DMS79 treated with DMSO at 0.1 percent for 48 hours (cell line): ENCODE measurements at places on chromosomes 5 and 9.

DNA sequence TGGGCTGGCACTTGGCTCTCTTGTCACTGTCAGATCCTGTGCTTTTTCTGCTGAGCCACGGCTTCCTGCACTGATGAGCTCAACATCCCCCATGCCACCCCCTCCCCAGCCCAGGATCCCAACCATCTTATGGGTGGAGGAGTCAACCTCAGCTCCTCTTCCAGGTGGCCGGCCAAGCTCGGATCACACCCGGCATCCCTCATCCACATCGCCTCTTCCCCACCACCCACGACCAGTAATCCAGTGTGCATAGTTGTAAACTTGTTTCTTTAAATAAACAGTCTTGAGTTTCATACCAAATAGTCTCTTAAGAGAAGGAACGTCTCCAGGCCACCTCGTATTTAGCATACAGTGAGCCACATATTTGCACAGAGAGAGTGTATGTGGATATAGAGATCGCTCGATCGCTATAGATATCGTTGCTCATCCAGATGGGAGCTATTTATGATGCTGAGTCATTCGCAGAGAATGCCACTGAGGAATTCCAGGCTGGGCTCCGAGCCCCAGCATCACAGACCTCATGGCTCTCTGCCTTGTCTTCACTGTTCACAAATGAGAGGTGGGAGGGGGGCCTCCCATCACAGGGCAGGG is 61.8 kb upstream of the CPLX2 start:
- DNase-seq = no peak

GRCh38 chr5:148660346-148660660 is 6.0 kb upstream of the HTR4 start:
- no peak for DNase-seq

DNA sequence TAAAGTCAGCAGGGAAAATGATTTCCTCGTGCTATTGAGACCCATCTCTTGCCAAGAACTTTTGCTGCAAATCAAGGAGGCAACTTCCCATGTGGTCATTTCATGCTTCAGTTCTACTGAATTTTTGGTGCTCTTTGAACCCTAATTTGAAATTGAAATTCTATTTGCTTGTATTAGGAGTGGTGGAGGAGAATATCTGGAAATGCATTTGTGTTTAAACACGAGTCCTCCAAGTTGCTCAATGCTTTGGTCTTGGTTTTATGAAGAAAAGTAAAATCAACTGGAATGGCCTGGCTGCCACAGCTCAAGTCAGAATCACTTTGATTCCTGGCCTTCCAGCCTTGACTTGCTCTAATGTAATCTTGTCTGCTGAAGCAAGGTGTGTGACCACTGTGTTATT is 613.2 kb downstream of the TLE1 start:
- DNase-seq = no peak

- DNase-seq = peak; percentile 77
Observed at GRCh38 chr9:116661037-116661954, 25.8 kb upstream of the TRIM32 start.

DNA sequence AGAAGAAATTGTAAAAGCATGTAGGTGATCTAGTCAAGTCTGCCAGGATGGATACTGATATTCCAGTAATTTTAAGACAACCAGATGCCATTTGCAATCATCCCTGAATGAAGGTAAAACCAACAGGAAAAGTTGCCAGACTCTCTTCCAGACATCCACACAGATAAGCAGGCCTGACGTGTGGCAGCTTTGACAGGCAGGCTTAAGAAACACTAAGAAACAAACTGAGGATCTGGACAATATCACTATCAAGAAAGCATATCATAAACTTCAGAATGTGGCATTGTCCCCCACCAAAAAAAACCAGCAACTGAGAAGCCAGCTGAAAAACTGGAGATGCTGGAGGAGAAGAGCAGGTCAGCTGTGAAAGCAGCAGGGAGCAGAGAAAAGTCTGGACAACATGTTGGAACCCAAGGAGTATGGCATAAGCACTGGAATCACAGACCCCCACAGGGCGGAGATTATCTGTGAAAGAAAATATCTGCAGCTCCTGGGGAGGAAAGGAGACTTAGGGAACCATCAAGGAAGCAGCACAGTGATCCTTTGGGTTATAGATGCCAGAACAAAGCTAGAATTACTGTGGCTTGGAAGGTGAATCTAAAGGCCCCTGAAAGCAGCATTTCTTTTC is 307.0 kb downstream of the CWC27 start:
- DNase-seq = no peak

- no peak for DNase-seq
Observed at GRCh38 chr9:131257266-131258025, 18.9 kb downstream of the FAM78A start.

DNA sequence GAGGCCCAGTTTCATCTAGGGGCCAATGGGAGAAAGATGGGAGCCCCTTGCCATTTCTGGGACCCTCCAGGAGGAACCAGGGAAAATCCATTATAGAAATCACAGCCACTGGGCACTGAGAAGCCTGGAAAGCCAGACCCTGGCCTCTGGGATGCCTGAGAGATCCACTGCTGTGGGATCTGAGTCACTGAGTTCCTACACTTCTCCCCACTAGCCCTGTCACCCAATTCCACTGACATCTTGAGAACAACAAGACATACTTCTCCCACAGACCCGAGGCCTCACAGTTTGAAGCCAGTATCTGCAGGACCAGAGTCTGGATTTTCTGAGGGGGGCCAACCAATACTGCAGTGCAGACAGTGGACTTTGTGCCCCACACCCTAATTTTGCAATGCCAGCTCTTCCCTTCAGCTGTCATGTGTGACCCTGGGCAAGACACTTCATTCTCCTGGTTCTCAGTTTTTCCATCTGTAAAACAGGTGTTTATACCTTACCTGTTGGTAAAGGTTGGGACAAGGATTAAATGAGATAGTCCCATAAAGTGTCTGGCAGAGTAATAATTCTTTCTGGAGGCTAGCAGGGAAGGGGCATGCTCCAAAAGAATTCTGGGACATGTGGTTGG is 46.5 kb downstream of the CXXC5 start:
- no peak for DNase-seq

DNA sequence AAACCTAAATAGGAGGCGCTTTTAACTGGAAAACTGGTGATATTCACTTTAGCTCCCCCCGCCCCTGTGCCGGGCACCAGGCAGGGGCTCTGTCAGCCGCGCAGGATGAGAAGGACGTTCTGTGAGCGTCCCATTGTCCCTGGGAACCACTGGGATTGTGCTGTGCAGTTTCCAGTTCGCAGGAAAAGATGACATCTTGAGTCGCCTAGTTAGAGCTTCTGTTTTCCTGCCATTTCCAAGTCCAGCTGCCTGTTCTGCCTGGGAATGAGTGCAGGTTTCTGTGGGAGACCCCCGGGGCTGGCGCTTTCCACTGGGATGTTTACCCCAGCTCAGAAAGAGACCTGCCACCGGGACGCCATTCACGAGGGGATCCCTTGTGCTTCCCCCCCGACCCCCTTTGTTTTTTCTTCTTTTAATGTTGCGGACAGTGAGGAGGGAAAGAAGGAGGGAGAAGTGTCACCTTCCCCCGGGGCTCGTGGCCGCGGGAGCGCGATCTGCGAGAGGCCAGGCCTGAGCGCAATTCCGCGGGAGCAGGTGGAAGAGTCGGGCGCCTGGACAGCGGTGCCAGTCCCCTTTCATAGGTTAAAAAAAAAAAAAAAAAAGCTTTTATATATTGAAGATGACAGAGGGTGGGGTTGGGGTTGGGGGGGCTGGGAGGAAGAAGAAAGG is 121.5 kb downstream of the RMI1 start:
- DNase-seq = no peak

GRCh38 chr9:119369680-119370366 is 588 bp upstream of the BRINP1 start:
- DNase-seq = no peak

DNA sequence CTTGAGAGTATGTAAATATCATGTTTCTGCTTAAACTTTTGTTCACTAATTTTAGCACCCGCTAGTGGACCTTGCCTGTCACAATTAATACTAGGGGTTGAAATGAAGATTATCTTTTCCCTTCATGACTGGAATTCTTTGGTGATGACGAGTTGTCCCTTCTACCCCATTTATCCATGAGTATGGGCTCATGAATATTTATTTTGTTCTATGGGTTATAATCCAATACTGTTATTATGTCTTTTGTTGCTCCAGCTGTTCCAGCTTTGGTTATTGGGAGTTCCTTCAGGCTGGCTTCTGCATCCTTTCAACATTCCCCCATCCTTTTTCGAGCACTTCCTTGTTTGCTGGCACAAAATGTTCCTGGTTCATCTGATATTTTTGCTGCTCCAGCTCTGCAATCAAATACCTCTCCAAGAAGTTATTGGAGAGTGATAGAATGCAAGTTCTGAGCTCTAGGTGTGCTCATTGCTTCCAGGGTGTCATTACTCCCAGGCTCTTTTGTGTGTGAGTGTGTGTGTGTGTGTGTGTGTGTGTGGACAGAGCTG is 19.7 kb upstream of the ARHGEF28 start:
- no peak for DNase-seq

GRCh38 chr5:83900306-83900705 is 179.7 kb upstream of the HAPLN1 start:
- DNase-seq = no peak

DNA sequence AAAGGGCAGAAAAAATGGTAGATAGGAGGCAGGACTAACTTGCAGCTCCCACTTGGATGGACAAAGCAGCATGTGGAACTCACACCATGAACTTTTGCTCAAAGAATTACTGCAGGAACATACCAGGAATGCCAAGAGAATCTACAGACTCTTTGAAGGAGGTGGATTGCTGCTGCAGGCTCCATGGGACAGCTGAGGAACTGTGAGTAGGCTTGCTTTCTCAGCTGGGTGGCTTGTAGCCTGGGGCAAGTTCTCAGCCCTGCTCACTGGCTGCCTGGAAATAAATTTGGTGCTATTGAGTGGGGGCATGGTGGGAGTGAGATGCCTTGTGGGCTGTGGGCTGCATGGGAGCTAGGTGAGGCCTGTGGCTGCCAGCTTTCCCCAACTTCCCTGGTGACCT is 574.5 kb downstream of the PRELID2 start:
- no peak for DNase-seq

DNA sequence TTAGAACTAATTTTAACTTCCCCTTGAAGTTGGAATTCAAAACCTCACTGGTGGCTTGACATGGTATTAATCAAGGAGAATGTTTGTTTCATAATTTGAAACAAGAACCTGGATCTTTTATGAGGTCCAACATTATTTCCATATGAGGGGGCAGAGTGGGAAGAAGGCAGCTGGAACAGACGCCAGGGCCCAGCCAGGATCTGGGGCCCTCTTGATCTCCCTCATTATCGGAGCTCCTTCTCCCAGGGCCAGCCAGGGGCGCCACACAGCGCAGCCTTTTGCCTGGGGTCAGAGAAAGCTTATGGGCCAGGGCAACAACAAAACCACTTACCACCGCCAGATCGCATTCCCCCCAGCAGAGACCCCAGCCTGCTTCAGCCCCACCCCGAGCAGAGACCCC is 27.1 kb upstream of the NKD2 start:
- DNase-seq = no peak
